Left renal pelvis (tissue), 4 donors: ENCODE measurements at places on chromosomes 7 and 10. TPM values are rescaled to one million over a fixed set of nuclear protein-coding genes. Genes with fewer than 3 reads are reported as not detected.

GRCh38 chr10:62109587-62110293 is 158.9 kb downstream of the RTKN2 start:
- no peak for DNase-seq

- no peak for DNase-seq
These were observed 19.2 kb upstream of the ZPBP start for GRCh38 chr7:50112250-50112649.

DNA sequence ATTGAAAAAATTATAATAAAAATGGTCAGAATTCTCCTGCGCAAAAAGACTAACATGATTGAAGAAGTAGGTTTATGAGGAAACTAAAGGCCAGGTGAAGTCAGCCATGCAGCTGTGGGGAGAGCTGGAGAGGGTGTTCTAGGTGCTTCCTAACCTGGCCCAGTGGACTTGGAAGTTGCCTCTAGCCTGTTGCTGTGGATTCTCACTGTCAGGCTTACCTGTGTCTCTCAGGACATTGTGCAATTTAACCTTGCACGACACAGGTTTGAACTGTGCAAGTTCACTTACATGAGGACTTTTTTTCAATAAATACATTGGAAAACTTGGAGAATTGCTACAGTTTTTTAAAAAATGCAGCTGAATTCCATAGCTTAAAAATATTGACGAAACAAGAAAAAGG is 266.4 kb downstream of the CXCL12 start:
- no peak for DNase-seq

DNA sequence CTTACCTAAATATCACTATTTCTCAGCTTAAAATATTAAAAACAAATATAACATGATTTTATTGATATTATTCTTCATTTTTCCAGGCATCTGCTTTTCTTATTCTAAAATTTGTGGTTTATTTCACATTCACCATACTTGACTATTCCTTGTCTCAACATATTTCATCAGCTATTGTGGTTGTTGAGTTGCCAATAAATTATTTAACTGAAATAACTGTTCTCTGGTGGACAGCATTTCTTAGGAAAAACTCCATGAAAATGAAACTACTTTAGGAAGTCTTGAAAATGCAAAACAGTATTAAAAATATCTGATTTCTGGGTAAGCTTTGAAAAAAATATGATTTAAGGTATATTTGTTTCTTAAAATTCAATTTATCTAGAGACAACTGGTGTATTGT is 122.9 kb upstream of the SEMA3A start:
- DNase-seq = no peak

DNA sequence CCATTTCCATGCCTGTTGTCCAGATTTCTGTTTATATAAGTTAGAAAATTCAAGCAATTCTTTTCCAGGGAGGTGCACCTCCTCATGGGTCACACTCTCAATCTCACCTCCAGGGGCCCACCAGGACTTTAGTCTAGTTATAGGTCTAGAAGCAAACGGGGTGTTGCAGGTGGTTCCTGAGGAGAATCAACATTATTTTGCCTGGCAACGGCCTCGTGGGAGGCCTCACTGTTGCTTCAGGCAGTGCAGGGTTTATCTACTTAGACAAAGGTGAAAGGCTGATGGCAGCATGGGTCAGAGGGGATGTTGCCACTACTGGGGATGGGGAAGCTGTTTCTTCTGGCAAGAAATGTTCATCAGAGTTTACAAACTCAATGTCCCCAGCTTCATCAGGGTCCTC is 56.7 kb upstream of the LRRC18 start:
- DNase-seq = no peak

DYDC2 gene
- polyA plus RNA-seq = 0.22 TPM

- DNase-seq = no peak
These were observed 88.1 kb downstream of the FAM53B start for GRCh38 chr10:124656113-124656490.

- no peak for DNase-seq
These were observed 21.3 kb upstream of the TMEM236 start for GRCh38 chr10:17730667-17731066.

GRCh38 chr10:6393168-6393567 is 186.9 kb downstream of the PRKCQ start:
- DNase-seq = no peak

FAM221A gene
- polyA plus RNA-seq = 17.1 TPM

DNA sequence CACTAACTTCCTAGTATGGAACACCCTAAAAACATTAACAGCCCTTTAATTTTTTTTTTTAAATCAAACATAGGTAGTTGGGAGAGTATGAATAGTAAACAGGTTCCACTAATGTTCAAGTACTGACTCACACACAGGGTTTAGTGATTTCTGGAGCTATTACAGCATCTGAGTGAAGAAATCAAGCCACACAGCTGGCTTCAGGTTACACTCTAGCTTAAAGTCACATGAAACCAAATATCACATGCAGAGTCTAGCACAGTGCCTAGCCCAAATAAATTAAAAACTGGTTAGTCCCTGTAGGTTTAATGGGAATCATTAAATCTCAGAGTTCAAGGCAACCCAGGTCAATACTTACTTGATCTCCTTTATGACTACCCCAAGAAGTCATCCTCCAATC is 11.6 kb downstream of the PANK1 start:
- DNase-seq = no peak

DNA sequence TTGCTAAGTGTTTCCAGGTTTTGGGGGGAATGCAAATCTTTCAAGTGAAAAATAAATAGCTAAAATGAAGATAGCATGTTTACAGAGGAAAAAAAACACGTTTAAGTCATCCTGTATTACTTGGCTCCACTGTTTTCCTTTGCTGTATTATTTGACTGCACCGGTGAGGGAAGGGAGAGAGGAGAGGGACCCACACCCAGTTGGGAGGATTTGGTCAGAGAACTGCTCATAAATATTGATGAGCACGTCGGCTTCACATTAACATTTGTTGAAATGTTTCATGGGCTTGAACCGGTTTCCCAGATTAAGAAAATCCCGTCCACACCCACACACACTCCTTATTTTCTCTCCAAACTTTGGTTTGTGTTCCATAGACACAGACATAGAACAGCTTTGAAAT is 493.8 kb upstream of the MGMT start:
- DNase-seq = no peak

GRCh38 chr10:13502380-13502779 is 26.4 kb downstream of the BEND7 start:
- no peak for DNase-seq

ALDH18A1 gene
- polyA plus RNA-seq = 69.5 TPM

- no peak for DNase-seq
These were observed 313.8 kb upstream of the BMPER start for GRCh38 chr7:33591490-33591889.

GRCh38 chr7:116227678-116228239 is 17.4 kb downstream of the TES start:
- DNase-seq = no peak

DNA sequence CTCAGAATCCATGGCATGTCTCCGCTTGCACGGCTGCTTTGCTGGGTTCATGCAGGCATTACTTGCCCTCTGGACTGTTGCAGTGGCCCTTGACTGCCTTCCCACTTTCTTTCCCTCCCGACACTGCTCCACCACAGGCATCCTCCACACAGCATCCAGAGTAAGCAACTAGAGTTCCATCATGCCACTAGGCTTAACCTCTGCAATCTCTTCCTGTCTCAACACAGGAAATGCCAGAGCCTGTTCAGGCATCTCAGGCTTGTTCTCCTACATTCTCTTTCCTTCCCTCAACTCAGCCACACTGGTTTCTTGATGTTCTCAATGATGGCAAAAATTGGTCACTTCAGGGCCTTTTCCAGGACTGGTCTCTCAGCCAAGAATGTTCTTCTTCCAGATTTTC is 284.5 kb upstream of the KLF6 start:
- no peak for DNase-seq

PTPRN2 gene
- polyA plus RNA-seq = 7.7 TPM

GRCh38 chr7:99083068-99083651 is 60.7 kb downstream of the SMURF1 start:
- no peak for DNase-seq

DNA sequence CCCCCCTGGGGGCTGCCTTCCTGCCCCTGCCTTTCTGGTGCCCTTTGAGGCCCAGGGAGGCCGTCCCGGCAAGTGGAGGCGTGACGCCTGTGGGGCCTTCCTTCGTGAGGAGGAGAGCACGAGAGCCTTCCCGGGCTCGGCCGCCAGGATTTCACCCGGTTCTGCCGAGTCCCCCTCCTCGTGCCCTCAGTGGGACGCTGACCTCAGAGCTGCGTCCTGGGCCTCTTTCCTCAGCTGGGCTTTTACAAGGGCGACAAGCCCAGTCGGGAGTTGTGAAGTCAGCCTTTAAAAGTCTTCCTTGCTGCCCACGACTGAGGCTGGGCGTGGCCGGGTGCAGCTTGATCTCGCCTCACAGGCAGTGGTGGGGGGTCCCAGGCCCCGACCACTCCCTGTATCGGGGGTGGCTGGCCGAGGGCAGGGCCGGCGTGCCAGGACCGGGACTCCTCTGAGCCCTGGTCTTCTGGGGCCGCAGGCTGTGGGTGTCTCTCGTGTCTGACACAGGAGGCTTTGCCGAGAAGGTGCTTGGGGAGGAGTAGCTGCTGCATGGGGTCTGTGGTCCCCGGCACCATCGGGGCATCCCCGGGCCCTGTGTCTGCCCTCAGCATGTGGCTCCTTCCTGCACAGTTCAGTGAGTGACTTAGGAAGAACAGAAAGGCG is 41.8 kb downstream of the FAM20C start:
- DNase-seq = no peak

- no peak for DNase-seq
These were observed 2.1 kb upstream of the ZKSCAN1 start for GRCh38 chr7:100013328-100013676.

DNA sequence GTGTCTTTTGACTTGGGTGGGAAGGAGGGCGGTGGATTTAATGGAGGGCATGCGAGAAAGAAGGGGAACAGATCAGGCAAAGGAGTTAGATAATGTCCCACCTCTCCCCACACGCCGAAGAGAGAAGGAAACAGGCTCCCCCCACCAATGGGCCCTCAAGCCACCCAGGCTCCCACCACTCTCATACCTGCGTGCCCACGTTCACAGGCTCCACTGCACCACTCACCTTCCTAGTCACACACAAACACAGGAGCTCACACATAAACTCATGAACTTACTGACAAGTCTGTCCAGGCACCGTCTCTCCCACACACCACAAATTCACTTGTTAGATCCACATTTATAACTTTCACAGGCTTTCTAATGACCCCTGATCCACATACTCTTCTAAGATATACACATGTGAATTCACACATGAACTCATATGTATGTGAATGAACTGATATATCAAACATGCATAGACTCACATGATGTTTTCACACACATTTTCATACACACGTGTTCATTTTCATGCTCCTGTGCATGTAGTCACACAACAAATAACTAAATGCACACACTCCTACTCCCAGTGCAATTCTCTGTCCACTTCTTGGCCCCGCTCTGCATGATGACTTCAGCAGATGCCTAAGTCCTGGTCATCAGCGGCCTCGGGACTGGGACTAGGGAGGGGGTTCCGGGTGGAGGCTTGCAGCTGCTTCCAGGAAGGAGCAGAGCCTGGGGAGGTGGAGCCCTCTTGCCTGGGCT is 1.5 kb downstream of the LZTS2 start:
- no peak for DNase-seq

DNA sequence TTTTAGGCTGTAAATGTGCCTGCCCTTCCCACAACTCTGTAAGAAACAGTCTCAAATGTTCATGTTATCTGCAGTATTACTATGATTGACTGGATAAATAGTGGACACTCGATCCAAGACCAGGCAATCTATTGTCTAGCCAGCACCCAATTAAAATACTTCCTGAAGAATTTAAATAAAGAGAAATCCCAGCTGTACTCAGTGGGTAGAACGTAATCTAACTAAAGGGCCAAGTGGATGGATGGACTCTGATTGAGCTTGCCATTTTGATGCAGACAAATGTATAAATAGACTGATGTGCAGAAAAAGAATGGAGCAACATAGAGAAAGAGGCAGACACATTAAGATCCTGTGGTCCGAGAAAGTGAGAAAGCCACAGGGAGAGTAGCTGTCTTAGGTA is 158.0 kb downstream of the IPMK start:
- DNase-seq = no peak
